ENCODE measurements at places on chromosomes 3 and 15.
A peak's percentile ranks its signal among the peaks of the same experiment; 100 is the strongest.

DNA sequence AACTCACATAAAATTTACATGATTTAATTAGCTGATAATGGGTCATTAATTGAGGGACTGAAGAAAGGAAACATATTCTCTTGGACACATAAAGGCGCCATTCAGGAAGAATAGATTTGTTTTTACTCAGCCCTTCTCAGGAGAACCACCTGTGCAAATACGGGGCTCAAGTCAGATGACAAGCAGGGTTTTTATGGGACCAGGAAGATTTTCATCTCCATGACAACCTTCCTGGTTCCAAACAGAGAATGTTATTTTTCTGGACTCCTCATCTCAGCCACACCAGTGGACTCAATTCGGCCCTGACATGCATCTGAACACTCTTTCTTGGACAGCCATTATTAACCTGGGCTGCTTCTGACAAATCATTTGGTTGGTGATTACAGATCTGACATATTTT is 120.5 kb downstream of the PDZRN3 start:
- no peak for DNase-seq

DNA sequence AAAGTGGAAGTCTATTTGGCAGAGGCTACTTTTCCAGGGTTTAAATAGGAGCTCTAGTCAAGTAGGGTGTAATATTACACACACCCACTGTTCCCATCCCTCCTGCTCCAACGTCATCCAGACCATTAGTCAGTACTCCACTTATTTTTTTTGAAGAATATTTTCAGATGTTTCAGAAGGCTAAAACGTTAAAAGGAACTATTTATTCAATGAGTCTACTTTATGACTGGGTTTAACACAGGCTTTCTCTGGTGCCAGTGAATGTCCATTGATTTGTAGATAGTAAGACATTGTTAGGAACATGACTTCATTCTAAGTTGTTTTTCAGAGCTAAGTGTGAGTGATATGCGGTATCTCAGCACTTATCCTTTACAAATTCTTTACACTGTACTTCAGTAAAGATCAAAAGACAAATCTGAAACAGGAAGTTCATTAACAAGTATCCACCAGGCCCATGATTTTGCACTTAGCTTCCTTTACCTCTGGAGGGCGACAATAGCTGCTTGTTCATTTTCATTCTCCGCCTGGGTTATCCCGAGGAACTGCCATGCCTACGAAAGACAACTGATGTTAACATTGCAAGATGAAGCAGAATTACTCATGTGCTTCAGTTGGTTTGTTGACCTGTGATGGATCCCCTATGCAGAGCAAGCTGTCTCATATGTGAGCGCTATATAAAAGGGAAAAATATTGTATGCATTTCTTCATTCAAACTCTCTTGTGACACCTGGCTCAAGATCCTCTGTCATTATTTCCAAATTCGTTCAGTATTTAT is 158.7 kb downstream of the USP13 start:
- peak; percentile 24 for DNase-seq

- no peak for DNase-seq
These were observed 4.6 kb downstream of the GRM2 start for GRCh38 chr3:51711352-51712037.

DNA sequence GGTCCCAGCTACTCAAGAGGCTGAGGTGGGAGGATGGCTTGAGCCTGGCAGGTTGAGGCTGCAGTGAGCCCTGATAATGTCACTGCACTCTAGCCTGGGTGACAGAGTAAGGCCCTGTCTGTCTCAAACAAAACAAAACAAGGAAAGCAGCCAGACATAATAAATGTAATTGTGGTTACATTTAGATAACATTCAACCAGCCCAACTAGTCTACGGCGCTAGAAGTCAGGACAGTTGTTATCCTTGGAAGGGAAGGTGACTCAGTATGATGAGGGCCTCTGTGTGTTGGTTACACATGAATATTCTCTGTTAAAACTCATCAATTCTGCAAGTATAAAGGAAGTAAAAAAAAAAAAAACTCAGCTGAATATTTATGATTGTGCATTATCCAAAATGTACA is 27.0 kb upstream of the CSPG5 start:
- no peak for DNase-seq

DNA sequence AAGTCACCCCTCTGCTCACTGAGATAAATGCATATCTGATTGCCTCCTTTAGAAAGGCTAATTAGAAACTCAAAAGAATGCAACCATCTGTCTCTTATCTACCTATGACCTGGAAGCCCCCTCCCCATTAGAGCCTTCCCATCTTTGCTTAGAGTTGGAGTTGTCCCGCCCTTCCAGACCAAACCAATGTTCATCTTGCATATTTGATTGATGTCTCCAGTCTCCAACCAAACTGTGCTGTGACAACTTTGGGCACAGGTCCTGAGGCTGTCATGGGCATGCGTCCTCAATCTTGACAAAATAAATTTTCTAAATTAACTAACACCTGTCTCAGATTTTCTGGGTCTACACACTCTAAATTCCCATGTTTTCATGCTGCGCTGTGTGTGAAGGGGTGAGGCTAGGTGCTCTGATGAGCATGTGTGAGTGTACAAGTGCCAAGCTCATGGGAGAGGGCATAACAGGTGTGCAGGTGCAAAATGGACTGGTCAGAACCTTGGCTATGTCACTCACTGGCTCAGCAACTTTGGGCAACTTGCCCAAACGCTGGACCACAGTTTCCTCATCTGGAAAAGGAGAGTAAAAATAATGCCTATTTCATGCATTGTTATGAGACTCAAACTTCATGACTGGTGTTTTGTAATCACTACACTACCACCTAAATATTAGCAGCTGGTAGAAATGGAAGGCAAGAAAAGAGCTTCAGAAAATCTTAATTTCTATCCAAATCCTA is 7.2 kb downstream of the DAPK2 start:
- DNase-seq, result no peak

- DNase-seq, result no peak
These were observed 22.3 kb upstream of the SMCO1 start for GRCh38 chr3:196537319-196537984.

GRCh38 chr3:64290864-64291263 is 65.6 kb upstream of the PRICKLE2 start:
- no peak for DNase-seq

- no peak for DNase-seq
These were observed 95.3 kb downstream of the SLC9A9 start for GRCh38 chr3:143753006-143753405.

Measured in AG09319 (cell line).